ENCODE measurements at places on chromosomes 4 and X.

GRCh38 chr4:180234730-180235129, 2008.5 kb upstream of the TENM3 start:
- DNase-seq = no peak

- DNase-seq = no peak
Measured at GRCh38 chr4:137266511-137266910, 265.8 kb downstream of the PCDH18 start.

- DNase-seq = no peak
Measured at GRCh38 chr4:22502895-22503814, 12.7 kb downstream of the ADGRA3 start.

- no peak for DNase-seq
Measured at GRCh38 chr4:136390824-136391223, 1141.5 kb downstream of the PCDH18 start.

- no peak for DNase-seq
Measured at GRCh38 chr4:143745874-143746273, 45.4 kb upstream of the FREM3 start.

GRCh38 chr4:86243750-86244149, 116.1 kb downstream of the MAPK10 start:
- DNase-seq = no peak

Data from Panc1 (cell line).